ENCODE measurements at places on chromosomes 2 and 18. TPM values are rescaled to one million over a fixed set of nuclear protein-coding genes. Genes with fewer than 3 reads are reported as not detected.

Gene IL36G
- polyA plus RNA-seq, result not detected

DNA sequence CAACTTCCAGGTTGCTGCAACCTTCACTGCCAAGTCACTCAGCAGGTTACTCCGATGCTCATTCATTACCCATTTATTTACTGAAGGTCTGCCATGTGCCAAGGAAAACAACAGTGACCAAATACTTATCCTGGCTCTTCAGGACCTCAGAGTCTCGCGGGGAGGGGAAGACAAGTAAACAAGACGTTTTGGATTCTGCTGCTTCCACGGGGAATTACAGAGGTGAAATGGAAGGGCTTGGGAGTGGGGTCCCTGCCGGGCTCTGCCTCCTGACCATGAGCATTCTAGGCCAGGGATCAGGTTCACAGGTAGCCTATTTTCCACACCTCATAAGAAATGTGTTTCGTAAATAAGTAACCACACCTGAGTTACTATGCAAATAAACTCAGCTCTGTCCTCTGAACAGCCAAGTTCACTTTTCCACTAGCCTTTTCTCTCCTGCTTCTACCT is 68.1 kb downstream of the CLHC1 start:
- DNase-seq, result peak; percentile 24

DNA sequence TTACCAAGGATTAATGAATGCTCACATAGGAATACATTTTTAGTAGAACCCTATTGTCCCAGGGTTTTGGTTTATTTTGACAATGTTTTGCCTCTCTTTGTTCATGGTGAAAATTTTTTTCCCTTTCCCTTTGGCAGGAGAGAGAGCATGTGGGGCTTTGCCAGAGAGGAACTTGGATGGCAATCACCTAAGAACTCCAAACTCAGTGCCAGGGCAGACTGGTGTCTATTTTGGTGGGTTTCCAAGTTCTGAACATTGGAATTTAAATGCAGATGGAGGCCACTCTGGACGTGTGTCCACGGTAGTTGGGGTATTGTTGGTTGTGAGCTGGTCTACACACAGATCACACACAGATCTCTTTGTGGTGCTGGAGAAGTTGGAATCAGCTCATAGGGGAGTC is 2091.1 kb upstream of the PIK3C3 start:
- no peak for DNase-seq

Gene CARF
- 4.8 TPM for polyA plus RNA-seq

- DNase-seq, result no peak
These were observed 347.8 kb upstream of the GULP1 start for GRCh38 chr2:187943772-187944369.

DNA sequence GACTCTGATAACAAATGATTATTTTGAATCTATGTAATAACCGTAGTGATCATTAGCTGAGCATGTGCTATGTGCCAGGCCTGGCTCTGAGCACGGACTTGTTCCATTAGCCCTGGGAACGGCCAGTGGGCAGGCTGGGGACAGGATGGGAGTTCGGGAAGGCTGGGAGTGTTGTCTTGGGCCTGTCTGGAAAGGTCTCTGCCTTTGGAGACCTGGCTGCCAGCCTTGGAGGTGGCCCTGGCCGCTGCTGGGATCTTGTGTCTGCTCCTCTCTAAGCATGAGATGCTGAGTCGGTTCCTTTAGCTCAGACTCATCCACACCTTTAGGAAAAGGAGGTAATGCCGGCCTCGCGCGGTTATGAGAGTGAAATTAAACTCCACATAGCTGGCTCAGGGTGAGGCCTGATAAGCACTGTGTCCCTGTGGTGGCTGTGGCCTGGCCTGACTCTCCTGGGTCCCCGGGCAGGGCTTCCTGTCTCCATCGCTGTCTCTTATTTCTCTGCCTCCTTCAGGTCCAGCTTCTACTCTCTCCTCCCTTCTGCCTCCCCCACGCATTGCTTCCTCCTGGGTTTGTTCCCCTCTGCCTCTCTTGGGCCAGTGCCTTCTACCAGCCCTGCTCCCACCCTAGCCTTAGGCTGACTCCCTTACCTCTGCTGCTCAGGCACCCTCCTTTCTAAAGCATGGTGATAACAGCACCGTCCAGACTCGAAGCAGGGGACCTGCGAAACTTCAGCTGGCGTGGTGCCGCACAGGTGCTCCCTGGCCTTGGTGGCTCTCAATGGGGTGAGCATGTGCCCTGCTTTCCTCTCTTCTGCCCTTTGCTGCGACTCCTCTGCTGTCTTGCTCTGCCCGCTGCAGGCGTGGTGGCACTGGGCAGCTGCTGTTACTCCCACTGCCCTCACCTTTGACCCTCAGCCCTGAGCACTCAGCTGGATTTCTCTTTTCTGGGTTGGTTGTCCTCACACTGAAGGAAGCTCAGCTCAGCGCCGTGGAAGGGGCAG is 41.8 kb downstream of the NCK2 start:
- DNase-seq, result no peak

- no peak for DNase-seq
These were observed 377.6 kb downstream of the RND3 start for GRCh38 chr2:150109912-150110311.

Gene CDH7
- polyA plus RNA-seq, result not detected

DNA sequence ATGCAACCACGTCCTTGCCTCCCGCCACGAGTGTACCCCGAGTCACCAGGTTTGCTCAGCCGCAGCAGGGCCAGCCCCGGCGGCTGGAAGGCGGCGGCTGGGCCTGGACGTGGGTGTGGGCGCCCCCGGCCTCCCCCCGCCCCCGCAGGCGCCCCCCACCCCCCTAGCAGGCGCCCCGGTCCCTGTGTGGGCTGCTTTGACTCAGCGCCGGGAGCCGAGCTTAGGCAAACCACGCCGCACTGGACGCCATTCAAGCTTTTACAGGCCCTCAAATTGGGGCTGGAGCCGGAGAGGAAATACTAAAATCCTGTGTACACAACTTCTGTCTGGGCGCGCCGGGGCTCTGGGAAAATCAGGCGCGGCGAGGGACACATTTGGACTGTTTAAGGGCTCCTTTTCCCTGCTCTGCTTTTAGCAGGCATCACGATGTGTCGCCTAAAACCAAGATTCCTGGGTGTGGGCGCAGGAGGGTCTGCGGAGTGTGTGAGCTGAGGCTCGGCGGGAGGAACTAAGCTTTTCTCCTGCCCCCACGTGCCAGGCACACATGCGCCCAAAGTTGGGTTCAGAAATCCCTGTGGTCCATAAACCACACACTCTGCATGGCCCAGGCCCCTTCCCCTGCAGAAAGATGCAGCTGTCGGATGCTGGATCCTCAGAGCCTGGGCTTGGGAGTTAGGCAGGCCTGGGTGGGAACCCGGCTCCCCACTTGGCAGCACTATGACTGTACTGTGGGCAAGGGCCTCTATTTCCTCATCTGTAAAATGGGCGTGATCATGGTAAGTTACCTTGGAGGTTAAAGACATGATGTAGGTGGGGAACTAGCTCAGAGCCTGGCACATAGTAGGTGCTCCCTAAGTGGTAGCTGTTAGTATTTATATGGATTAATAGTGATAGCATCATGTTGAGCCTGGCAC is 57.6 kb downstream of the ATOH8 start:
- DNase-seq, result peak; percentile 92

Gene POTEI
- not detected for polyA plus RNA-seq

- no peak for DNase-seq
These were observed 1.1 kb downstream of the DYSF start for GRCh38 chr2:71454221-71455010.

DNA sequence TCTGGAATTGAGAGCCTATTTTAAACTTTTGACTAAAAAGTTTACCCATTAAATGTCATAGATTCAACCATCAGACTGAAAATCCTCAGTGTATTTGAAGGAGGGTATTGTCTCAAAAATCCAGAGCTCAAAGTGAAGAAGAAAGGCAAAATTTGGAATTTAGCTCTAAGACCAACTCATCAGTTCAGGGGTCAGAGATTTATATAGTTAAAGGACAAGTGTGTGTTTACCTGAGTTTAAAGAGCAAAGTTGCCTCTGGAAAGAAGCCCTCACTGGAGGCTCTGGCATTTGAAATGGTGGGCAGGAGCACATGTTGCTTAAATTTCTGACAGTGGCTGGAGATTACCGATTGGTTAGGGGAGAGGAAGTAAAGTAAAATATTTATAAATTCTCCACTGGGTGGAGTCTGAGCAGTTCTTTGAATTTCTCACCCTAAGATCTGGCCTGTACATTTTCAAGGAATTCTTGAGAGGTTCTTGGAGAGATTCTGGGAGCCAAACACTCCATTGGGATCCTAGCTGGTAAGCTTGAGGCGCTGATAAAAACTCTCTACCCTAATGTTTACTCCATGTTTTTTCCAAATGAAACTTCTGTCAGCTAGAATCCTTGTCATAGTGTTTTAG is at the start of gene KYNU:
Gene KYNU, plus strand, starts transcription at position 449 of the 623 bp plus-strand sequence. CDS start 7,704 bp downstream, outside the sequence.
- peak; percentile 13 for DNase-seq

DNA sequence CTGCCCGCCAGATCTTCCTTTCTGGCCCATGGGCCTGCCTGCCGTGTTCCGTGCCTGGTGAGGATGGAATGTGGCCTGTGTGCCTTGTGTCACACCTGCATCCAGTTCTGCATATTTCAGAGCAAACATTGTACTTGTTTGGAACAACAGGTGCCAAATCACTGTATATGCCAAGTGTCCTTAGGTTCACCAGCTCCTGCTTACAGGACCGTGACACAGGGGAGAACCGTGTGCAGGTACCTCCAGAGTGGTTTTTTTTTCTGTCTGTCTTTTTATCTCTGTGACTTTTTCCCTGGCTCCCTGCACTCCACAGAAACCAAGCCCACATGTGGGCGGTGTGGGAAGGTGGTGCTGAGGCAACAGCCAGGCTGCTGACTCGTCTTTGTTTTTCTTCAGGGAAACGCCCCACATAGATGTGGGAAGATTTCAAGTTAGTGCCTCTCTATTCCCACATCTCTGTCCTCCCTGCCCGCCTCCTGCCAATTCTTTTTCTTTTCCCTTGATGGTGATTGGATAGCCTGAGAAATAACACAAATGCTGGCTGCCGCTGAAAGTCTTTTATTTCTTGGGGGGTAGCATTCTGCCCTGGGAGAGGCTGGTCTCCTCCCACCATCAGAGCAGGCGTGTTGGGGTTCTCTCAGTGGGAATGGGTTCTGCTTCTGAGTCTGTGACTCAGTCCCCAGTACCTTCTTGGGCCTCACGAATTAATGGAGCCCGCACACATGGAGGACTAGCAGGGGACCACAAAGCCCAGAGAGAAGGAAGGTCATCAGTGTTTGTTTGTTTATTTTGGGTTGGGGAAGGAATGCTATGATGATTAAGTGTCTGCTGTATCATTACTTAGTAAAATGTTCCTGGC is 21.4 kb downstream of the GRHL1 start:
- DNase-seq, result peak; percentile 92

Gene GLI2
- polyA plus RNA-seq, result 9.0 TPM

GRCh38 chr2:203547356-203547755 is 12.3 kb upstream of the RAPH1 start:
- DNase-seq, result no peak

- DNase-seq, result no peak
These were observed 185.2 kb downstream of the SOX11 start for GRCh38 chr2:5877360-5877759.

DNA sequence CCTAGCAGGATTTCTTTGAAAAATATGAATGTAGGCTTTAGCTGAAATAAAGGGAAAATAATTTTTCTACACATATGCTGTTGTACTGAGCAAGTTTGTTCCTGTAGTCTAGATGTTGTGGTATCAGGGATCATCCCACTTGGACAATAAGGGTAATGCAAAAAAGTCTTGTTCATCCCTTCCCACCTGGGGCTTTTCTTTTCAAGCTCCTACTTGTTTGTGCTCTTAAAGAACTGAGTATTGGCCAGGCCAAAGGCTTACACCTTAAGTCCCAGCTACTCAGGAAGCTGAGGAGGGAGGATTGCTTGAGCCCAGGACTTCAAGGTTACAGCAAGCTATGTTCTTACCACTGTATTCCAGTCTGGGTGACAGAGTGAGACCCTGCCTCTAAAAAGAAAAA is 35.5 kb downstream of the ZC3H6 start:
- no peak for DNase-seq

Gene MARCO
- not detected for polyA plus RNA-seq

DNA sequence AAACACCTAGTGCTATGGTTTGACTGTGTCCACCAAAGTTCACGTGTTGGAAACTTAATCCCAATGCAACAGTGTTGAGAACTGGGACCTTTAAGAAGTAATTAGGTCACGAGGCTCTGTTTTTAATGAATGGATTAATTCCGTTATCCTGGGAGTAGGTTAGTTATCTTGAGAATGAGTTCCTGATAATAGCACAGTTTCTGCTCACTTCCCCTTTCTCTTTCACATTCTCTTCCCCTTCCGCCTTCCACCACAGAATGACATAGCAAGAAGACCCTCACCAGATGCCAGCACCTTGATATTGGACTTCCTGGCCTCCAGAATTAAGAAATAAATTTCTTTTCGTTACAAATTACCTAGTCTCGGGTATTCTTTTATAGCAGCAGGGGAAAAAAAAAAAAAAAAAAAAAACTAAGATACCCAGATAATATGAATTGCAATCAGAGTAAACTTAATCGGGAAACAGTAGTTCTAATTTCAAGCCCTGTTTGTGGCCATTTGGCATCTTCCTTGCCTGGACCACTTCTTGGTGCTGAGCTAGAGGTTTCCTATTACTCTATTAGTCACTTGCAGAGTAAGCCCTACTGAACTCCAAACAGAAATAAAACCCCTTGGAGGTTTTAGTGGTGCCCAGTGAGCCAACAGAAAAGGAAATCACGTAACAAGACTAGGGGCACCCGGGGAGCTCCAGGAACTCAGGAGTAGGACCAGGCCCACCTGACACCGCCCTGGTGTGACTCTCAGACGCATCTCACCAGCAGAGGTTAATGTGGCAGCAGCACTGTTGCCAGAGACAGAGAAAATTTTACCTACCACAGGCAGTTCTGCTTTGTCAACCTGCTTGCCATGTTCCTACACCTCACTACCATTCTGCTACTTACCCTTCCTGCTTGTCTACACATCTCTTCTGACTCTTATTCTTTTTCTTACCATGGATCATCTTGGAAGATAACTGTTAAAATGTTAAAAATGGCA is 147.6 kb upstream of the CAB39 start:
- peak; percentile 34 for DNase-seq

DNA sequence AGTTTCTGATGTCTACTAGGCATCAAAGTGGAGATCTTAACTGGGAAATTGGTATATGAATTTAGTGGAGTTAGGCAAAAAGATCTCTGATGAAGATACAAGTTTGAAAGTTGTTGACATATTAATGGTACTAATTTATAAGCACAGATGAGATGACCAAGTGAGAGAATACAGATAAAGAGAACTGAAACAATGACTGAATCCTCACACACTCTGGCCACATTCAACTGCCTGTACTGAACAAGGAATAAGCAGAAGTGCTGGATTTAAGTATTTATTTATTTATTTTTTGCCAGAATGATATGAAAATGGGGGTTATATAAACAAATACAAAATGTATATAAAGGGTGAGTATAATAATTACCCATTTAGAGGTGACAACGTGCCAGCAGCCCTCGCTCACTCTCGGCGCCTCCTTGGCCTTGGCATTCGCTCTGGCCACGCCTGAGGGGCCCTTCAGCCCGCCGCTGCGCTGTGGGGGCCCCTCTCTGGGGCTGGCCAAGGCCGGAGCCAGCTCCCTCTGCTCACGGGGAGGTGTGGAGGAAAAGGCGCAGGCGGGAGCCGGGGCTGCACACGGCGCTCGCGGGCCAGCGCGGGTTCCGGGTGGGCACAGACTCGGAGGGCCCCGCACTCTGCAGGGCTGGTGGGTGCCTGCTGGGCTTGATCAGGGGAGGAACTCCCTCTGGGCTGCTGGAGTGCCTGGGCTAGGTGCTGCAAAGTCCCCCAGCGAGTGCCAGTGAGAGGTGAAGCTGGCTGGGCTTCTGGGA is 1363.9 kb upstream of the CRIM1 start:
- DNase-seq, result no peak

Gene ZC3H6
- 2.1 TPM for polyA plus RNA-seq

All from GM23248 (cell line).